ENCODE measurements at places on chromosomes 6 and 20.

DNA sequence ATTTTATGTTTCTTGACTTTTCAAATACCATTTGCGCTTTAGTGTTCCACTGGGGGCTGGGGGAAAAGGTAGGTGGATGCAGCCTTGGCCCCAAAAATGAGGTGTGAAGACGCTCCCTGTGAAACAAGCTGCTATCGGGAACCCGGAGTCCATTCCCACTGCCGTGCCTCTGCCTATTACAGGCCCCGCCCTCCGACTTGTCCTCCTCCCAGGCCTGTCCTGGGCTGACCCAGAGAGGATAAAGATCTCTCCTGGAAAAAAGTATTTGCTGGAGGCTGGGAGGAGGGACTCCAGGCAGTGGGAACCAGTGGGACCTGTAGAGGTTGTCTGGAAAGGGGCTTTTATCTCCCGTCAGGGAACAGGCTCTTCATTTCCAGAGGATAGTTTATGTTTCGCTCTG lies 215.0 kb downstream of the SLC24A3 start:
- DNase-seq = no peak

DNA sequence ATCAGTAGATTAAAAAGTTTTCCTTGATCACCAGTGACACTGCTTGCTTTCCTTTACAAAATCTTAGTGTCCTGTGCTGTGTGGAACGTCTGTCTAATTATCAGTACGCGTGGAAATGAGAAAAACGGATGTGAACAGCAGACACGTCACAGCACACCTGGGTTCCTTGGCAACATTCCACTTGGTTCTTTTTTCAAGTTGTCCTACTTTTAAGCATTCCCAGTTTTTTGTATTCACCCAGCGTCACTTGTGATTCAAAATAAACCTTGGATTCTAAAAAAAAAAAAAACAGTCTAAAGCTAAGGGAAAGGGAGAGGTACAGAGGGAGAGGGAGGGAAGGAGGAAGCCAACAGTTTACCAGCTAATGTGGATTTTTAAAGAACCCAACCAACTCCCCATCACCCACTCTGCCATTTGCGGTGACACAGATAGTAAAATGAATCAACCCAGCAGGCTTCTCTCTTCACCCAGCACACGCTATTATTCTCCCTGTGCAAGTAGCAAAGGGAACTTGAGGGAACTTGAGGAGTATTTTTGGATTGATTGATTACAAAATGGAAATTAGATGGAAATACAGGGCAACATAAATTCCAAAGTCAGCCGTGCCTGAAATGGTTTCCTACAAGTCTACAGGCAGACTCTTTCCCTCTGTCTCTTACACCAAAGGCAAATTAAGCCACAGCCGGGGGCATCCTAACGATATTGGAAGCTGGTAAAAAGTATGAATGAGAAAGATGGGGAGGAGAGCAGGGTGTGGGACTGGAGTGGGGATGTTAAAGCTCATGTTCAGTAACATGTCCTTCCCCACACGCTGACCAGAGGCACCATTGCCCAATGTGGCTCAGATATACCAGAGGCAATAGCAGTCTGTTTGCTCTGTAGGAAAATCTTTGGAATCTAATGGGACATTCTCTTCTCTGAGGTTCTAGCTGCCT lies 129.8 kb downstream of the SASH1 start:
- DNase-seq = no peak

DNA sequence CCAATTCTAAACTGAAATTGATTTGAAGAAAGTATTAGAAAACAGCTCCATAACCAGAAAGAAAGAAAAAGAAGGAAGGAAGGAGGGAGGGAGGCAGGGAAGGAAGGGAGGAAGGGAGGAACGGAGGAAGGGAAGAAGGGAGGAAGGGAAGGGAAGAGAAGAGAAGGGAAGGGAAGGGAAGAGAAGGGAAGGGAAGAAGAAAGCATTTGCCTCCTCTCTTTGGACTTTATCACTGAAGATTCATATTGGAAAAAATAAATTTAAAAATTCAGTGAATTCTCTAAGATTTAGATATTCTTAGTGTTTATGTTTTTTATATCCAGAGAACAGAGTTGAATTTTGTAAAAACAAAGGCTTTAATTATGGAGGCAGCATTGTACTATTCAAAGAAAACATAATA lies 68.5 kb upstream of the NXT1 start:
- no peak for DNase-seq

- no peak for DNase-seq
Measured at GRCh38 chr20:35771367-35771688, 487 bp upstream of the PHF20 start.

DNA sequence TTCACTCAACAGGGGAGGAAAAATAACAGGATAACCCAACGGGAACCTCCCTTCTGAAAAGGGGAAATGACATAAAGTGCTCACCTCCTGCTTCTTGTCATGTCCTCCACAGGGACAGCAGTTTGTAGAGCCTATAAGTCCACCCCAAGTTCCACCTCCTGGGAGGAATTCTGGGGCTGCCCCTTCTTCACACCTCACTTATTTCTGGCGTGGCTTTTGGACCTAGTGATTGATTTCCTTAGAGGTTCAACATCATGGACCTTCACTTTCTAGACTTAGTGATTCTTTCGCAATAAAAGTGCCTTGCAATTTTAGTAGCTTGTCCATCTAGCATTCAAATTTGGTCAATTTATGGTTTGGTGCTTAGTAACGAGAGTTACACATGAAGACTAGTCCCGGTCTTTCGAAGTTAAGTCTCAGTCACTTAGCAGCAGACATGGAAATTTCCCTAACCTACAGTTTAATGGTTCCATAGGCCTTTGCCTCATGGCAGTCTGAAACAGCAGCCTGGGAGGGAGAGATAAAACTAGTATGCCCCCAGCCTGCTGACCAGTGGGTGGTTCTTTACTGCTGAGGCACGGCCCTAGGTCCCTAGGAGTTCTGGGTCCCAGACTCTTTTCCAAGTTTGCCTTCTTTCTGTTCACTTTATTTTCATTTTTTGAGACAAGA lies 59.2 kb upstream of the CDKAL1 start:
- DNase-seq = no peak

GRCh38 chr20:52179331-52180179 lies 12.0 kb downstream of the ZFP64 start:
- no peak for DNase-seq

DNA sequence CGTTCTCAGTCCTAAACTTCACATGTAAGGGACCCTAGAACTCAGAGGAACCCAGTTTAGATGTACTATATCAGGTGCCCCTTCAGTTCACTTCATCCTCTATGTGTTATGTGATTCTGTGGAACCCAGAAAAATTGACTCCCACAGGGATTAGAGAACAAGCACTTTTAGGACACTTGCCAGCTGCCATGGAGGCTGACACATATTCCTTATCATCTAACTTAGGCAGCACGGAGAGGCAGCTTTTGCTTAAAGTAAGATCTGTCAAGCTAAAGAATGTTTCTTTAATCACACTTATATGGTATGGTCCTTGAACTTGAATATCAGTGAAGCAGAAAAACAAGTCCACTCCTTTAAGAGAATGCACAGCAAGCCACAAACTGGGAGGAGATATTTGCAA lies 701.5 kb upstream of the ID4 start:
- no peak for DNase-seq

DNA sequence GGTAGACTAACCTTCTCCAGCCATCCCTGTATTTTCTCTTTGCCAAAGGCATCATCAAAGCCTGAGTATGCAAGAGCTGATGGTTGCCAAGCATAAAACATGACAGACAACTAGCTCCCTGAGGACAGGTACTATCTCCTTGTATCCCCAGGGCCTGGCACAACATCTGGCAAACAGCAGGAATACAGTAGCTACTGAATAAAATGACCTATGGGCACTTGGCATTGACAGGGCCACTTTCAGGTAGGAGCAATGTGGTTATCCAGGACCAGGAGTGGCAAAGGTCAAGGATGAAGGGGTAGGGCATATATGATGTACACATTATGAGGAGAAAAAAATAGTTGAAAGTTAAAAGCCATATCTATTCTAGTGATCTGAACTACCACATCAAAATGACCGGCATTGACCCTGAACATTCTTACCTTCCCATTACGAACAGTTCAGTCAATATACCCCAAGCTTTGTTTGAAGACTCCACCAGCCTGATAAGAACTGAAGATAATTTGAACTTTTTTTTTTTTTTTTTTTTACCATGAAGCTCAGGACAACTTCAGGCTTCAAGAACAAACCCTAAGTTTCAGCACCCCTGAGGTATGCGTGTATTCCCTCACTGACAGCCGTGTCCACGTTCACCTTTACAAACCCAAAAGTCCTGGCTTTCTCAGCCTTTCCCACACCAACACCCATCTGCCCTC lies 12.3 kb downstream of the ABHD12 start:
- DNase-seq = no peak

DNA sequence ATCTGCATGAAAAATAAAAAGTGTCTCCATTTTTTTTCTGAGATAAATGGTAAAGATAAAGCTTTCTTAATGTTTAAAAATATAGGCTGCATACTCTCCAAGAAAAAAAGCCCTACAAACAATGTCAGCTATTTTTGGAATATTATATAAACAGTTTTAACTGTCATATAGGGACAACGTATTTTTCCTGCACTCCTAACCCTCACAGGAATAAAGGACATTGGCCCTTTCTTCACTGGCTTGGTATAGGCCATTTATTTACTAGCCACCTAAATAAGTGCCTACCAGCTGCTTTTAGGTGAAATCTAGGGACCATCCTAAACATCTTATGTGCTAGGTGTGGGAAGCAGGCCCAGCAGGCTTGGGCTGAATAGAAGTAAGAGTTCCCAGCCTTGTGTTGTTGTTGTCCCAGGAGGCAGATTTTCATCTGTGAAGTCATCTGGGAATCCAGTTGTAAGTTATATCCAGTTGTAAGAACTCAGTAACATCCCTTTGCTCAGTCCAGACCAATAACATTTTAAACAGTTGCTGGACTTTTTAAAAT lies 21.3 kb downstream of the FOXO3 start:
- DNase-seq = no peak

- no peak for DNase-seq
Measured at GRCh38 chr20:49832632-49833327, 20.2 kb downstream of the SLC9A8 start.

DNA sequence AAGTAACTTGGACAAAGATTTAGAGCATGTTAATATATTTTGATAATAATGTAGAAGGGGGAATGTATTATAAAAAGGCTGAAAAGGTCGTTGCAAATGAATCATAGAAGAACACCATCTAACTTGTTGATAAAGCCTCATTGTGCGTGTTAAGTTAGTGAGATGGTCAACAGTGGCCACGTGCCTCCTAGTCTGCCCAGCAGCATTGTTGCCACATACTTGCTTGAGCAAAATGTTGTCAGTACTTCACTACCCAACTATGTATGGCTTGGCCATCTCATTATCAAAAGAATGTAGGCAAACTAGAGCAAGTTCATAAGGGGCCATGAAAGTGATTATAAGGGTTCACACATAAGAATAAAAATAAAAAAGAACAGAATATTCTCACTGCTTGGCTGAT lies 84.6 kb downstream of the PHACTR1 start:
- no peak for DNase-seq

DNA sequence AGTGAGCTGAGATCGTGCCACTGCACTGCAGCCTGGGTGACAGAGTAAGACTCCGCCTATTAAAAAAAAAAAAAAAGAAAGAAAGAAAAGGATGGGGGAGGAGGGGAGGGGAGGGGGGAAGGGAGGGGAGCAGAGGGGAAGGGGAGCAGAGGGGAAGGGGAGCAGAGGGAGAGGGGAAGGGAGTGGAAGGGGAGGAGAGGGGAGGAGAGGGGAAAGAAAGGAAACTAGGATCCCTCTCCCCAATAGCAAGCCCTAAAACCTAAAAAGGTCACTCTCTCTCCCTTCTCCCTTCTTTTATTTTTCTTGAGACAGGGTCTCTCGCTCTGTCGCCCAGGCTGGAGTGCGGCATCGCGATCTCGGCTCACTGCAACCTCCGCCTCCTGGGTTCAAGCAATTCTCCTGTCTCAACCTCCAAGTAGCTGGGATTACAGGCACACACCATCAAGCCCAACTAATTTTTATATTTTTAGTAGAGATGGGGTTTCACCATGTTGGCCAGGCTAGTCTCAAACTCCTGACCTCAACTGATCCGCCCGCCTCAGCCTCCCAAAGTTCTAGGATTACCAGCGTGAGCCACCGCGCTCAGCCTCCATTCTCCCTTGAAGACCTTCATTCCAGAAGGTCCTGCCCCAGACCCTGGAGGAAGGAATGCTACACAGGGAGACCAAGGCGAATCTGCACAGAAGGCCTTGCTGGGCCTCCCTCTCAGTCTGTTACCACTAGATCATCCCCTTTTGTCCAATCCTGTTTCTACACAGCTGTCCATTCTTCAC lies 45.8 kb upstream of the PIM1 start:
- DNase-seq = no peak

DNA sequence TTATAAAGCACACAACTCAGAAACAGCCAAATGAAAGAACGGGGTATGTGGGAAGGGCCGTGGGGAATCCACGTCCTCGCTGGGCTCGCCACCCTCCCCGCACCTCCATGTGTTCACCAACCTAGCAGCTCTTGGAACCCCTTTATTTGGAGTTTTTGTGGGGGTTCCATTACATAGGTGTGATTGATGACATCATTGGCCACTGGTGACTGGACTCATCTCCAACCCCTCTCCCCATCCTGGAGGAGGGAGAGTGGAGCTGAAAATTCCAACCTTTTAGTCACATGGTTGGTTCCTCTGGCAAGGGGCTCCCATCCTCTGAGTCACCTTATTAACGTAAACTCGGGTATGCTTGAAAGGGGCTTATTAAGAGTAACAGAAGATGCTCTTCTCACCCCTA lies 592.0 kb upstream of the FLRT3 start:
- no peak for DNase-seq

- DNase-seq = no peak
Measured at GRCh38 chr6:12467706-12468670, 177.8 kb downstream of the EDN1 start.

GRCh38 chr6:95413789-95414188 lies 163.5 kb upstream of the MANEA start:
- no peak for DNase-seq

DNA sequence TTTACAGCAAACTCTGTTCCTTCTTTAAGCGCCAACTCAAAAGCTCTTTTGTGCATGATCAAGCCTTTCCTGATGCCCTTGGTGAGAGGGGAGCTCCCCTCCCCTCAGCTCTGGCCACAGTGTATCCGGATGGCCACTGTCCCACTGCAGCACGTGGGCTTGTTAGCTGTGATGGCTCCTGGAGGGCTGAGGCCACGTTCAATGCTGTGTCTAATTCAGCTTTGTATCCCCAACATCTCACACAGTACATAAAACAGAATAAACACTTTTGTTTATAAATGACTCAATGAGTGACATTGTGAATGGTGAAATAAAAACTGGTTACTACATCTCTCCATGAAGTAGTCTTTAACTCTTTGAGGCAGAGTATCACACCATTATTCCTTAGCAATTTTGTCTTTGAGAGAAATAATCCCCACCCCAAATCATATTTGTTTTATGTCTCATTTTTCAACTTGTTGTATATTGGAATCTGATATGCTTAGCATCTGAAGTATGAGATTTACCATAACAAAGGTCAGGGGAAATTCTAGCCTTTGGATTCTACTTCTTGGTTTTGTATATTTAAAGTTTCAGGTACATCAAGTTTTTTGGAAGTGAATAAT lies 44.5 kb downstream of the EDN1 start:
- DNase-seq = no peak

GRCh38 chr6:32665661-32666060 lies 796 bp downstream of the HLA-DQB1 start:
- DNase-seq = no peak

Data from NK-92 treated with Interleukin-12 subunit alpha and Interleukin-12 subunit beta, amount 100 ng/mL, for 24 hours (cell line).